ENCODE measurements at places on chromosomes 1 and 21.

DNA sequence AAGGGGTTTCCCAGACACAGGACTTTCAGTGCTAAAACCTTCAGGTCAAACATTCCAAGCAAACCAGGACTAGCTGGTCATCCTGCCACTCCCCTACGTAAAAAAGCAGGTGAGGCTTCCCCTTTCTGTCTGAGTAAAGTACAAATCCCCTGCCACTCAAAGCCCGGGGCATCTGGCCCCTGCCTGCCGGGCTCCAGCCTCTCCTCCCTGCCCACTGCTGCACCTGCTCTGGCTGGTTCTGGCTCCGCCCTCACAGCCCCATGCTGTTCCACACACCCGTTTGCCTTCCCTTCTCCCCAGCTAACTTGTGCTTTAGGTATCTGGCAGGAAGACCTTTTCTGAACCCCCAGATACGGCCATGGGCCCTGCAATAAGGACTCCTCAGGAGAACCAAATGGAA is 23.3 kb upstream of the S100A7 start:
- peak; percentile 47 for DNase-seq

GRCh38 chr1:18108299-18109057 is 880 bp downstream of the IGSF21 start:
- DNase-seq: peak; percentile 46

DNA sequence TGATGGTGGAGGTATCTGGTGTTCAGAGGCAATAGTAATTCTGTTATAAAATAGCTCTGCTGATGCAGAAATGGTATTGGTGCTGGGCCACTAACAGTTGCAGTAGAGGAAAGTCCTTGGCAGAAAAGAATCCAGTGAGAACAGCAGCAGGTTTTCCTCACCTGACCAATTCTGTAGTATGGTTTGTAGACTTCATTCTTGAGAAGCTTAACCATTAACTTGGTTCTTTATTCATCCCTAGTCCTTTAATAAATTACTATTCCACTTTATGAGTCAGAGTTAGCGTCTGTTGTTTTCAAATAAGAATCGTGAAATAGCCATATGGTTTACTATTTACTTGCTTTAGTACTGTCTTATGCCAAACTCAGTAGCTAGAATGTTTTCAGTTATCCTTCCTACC is 128.5 kb upstream of the SERTAD4 start:
- no peak for DNase-seq

DNA sequence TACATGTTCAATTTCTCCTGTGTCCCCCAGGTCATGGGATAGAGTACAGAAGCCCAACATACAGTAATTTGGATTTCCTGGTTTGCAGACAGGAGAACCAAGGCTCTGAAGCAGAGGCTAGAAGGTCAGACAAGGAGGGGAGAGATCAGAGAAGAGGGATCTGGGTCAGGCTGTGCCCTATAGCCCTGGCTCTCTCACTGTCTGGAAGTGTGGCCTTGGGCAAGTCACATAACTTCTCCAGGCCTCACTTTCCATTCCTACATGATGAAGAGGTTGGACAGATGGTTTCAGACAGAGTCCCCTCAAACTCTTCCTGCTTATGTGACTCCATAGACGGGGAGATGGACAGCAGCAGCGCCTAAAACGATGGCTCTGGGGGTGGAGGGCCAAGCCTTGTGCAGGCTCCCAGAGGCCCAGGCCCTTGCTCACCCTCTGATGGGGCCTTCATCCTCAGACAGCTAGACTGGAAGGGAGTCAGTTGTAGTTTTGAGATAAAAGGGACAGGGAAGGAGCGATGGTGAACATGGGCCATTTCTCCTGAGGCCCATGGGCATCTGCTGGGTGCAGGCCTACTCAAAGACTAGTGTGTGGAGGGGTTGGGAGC is 2.9 kb downstream of the TRIM62 start:
- DNase-seq: no peak

DNA sequence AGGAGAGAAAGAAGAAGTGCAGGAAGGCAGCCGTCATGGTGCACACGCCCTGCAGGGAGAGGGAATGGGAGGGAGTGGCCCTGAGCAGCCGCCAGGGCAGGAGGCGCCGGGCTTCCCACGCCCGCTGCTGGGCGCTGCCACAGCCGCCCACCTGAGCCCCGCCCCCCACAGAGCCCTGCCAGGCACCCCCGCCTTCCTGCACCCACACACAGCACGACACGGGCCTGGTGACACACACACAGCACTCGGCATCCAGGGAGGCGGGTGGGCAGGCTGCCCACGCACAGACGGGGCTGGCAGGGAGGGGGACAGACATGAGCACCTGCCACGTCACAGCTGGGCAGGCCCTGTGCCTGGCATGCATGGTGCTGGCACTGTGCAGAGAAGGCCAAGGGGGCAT is 27.5 kb downstream of the ADGRB2 start:
- no peak for DNase-seq

DNA sequence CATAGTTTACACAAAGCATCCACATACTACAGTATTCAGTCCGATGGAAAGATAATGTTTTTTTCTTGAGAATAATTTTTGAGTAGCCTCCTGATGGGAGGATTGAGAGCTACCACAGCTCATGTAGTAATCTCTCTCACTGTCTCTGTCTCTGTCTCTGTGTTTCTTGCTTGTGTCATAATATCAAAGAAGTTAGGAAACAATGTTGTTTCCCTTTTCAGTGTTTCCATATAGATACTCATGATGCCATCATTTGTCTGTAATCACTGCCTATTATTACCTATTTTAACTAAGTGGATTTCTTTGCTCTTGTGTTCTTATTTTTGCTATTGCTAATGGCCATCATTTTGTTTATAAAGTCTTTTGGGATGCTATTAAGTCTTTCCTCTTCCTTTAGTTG is 367.7 kb downstream of the NEGR1 start:
- no peak for DNase-seq

- DNase-seq: no peak
These were observed 8.6 kb upstream of the EDN2 start for GRCh38 chr1:41493117-41493536.

GRCh38 chr1:28926629-28927265 is 12.4 kb downstream of the EPB41 start:
- peak; percentile 26 for DNase-seq

DNA sequence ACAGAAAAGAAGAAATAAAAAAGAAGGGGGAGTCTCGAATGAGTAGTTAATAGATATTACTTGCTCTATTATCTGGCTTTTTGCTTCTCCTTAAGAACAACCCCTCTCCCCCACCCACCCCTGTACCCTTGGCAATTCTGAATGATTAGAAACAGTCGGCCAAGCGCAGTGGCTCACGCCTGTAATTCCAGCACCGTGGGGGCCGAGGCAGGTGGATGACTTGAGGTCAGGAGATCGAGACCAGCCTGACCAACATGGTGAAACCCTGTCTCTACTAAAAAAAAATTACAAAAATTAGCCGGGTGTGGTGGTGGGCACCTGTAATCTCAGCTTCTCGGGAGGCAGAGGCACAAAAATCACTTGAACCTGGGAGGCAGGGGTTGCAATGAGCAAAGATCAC is 42.7 kb downstream of the GATAD2B start:
- no peak for DNase-seq

DNA sequence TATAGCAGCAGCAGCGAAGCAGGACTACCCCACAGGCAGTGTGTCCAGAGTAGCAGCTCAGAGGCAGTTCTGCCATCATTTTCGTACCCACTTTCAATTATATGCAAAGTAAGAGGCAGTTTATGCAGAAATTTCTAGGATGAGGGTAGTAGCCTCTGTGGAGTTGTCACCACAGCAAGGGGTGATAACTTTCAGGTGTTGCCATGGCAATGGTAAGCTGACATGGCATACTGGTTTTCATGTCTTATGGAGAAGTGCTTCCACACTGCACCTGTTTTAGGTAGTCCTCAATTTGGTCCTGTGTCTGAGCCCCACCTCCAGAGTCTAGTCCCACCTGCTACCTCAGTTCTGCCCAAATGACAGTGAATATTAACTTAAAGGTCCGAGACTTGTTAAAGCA is 133.3 kb upstream of the SYT6 start:
- DNase-seq: no peak

- DNase-seq: no peak
These were observed 29.0 kb upstream of the NTPCR start for GRCh38 chr1:232921381-232921780.

DNA sequence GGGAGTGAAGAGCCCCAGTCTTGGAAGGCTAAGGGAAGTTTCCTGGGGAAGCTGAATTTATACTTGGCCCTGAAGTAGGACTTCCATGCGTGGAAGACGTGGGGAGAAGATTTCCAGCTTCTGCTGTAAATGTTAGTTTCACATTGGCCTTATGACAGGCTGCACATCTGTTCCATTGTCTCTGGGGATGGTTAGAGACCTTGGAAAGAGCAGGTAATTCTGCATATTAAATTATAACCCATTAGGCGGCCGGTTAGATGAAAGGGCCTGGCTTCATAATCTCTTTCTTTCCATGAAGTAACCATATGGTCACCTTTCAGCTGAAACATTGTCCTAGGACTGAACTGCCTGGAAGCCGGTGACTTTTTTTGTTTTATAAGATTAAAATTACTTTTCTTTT is 37.5 kb downstream of the DPT start:
- no peak for DNase-seq

DNA sequence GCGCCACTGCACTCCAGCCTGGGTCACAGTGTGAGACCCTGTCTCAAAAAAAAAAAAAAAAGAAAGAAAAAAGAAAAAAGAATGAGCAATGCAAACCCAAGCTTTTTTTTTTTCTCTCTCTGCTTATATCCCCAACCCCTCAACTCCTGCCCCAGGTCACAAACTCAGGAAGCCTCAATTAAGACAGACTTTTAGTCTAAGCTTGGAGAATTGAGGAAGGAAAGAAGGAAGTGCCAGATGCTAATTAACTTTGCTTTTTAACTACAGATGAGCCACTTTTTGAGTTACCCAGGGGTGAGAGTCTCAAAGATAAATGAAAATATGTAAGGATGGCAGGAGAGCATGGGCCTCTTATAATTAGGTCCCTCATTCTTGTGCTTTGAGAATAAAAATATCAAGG is 33.3 kb downstream of the PIK3CD start:
- DNase-seq: no peak

GRCh38 chr1:66182551-66183178 is 351.3 kb upstream of the SGIP1 start:
- DNase-seq: peak; percentile 96

Measured in SHP77 (cell line).